ENCODE measurements at places on chromosomes 3 and 15. TPM values are rescaled to one million over a fixed set of nuclear protein-coding genes. Genes with fewer than 3 reads are reported as not detected.

The SLC24A5 gene
- not detected for total RNA-seq

The ERC2 gene
- total RNA-seq = 1.4 TPM

The ZPLD1 gene
- total RNA-seq = not detected

The GP9 gene
- not detected for total RNA-seq

The MGLL gene
- 155 TPM for total RNA-seq

The B3GALNT1 gene
- total RNA-seq = 6.2 TPM

The PCLAF gene
- not detected for total RNA-seq

The PRSS50 gene
- total RNA-seq = 0.42 TPM

The GHSR gene
- not detected for total RNA-seq

The SEMA7A gene
- total RNA-seq = 4.1 TPM

The KBTBD8 gene
- 1.4 TPM for total RNA-seq

The ATP2B2 gene
- total RNA-seq = 0.33 TPM

The MRPL47 gene
- total RNA-seq = 29.6 TPM
